ENCODE measurements at places on chromosomes 6 and 20.
A peak's percentile ranks its signal among the peaks of the same experiment; 100 is the strongest.

DNA sequence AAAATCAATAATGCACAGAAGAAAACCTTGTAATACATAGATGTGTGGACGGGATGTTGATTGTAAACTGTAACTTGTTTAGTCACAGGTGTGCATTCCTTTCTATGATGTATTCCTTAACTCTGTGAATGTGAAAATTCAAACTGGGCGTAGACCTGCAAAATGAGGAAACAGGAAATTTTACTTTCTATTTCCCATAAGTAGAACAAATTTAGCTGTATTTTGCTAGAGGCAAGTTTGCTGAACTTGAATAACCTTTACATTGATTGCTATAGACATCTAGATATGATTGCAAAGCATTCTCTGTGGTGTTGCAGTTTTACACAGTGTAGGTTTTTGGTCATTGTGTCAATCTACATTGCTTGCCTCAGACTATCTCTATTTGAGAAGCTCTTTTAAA lies 368.4 kb upstream of the MAN1A1 start:
- no peak for DNase-seq

- no peak for DNase-seq
These were observed 717.8 kb downstream of the EPM2A start for GRCh38 chr6:145017516-145017915.

- DNase-seq, result peak; percentile 64
These were observed 101.7 kb upstream of the FOXA2 start for GRCh38 chr20:22686097-22686496.

GRCh38 chr6:43771858-43772680 lies 2.1 kb downstream of the VEGFA start:
- peak; percentile 82 for DNase-seq

DNA sequence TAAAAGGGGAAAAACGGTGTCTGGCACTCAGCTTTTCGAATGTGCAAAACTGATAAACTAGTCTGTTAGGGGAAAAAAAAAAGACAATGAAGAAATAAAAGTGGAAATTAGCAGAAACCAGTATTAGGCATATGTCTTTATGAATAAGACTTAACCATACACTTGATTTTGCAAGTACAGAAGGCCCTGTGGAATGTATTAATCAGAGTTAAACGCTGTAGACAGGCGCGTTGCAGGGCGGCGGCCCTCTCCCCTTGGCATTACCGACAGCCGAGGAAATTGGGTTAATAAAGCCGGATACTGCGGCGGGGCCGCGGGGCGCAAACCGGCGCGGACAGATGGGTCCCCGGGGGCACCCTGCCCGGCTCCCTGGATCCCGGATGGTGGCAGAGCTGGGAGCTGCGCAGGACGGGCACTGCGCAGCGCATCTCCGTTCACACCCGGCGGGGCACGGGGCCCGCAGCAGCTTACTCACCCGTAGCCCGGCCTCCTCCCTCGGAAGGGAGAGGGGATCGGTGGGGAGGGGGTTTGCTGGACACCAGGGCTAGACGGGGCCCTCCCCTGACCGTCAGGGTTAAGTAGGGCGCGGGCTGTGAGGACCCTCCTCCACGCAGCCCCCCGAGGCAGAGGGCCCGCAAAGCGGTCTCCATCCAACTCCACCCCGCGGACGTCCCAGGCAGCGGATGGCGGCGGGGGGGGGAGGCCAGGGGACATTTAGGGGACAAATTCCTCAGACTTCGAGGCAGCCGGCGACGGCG lies 2.0 kb downstream of the BHLHE23 start:
- DNase-seq, result no peak

DNA sequence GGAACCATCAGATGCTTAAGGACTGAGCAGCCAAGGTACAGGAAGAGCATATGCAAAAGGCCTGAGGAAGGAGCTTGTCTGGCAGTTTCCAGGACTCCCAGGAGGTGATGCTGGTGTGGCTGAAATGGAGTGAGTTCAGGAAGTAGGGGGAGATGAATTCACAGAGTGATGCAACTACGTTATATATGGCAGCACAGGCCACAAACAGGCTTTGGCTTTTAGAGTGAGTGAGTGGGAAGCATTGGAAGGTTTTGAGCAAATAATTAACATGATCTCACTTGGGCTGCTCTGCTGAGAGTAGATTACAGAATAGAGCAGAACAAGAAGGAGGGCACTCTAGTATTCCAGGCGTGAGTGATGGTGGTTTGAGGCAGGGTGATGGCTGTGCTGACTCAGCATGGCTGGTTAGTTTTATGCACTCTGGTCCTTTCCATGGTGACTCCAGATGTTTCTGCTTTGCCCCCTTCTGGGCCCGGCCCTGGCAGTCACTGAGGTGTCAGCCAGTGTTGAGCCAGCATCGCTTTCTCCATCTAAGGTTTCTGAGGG lies 6.5 kb downstream of the BTN2A2 start:
- DNase-seq, result no peak

DNA sequence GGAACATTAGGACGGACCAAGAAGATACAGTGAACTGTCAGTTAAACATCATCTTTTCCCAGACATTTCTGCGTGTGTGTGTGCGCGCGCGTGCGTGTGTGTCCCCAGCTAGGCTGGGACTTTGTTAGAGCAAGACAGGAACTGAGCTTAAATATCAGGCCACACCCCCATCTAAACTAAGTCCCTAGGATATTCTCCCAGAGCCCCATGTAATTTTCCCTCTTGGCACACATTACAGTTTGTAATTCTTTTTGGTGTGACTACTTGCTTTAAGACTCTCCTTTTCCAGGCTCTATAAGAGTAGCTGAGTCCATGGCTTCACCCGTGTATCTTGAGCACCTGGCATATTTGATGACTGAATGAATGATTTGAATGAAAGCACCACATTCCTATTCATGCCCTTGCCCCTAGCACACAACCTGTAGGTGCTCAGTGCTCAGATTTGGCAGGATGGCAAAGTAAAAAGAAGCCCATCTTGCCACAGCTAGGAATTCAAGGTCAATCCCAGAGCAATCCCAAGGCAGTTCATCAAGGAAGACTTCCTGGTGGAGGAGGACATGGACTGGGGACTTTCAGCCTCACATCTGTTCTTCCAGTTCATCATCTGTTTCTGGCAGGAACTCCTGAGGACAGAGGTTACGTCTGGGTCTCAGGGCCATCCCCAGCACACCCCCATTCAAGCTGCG lies 69.2 kb downstream of the MRPL14 start:
- DNase-seq, result no peak
